Calu3 (cell line): ENCODE measurements at places on chromosomes 7 and 10. TPM values are rescaled to one million over a fixed set of nuclear protein-coding genes. Genes with fewer than 3 reads are reported as not detected.

FAM237B gene
- total RNA-seq, result not detected in 2 replicates

DNA sequence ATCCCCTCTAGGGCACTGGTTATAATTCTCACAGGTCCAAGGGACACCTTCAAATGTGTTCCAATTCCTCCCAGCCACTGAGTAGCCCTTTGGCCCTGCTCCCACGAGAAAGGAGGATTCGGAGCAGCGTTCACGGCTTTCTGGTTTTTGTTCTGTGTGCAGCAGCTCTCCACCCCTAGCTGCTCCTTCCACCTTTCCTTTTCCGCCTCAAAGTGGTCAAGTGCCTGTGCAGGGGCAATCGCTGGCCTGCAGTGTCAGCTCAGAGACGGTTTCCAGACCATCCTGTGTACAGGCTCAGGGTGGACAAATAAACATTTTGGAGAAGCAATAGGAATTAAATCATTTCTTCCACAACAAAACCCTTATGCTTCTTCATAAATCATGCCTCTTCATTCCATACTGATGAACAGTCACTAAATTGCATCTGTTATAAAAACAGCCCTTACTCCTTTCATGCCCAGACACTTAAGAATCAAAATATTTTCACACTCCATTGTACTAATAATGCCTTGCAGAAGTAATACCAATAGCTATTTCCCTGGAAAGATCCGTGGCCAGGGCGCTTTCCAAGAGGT lies 1.1 kb downstream of the KIAA1549 start:
- H3K27ac ChIP-seq, result peak overlapping the region; percentile 81
- H3K4me1 ChIP-seq, result peaks cover 31% of the 10 kb centered on the region
- peaks cover 23% of the 10 kb centered on the region for H3K36me3 ChIP-seq
- peak overlapping the region; percentile 86 for H3K4me3 ChIP-seq
- DNase-seq, result no peak
- no peaks in the 10 kb centered on the region for H3K27me3 ChIP-seq

GRCh38 chr10:116989439-116989838 lies 15.5 kb downstream of the SHTN1 start:
- no peak overlapping the region for H3K27ac ChIP-seq
- peaks cover 9% of the 10 kb centered on the region for H3K4me1 ChIP-seq
- no peaks in the 10 kb centered on the region for H3K27me3 ChIP-seq
- H3K4me3 ChIP-seq, result no peak overlapping the region
- H3K36me3 ChIP-seq, result peaks cover 6% of the 10 kb centered on the region

PGAM2 gene
- total RNA-seq, result 0.87 TPM in 1 of 2 replicates, not detected in the other

DNA sequence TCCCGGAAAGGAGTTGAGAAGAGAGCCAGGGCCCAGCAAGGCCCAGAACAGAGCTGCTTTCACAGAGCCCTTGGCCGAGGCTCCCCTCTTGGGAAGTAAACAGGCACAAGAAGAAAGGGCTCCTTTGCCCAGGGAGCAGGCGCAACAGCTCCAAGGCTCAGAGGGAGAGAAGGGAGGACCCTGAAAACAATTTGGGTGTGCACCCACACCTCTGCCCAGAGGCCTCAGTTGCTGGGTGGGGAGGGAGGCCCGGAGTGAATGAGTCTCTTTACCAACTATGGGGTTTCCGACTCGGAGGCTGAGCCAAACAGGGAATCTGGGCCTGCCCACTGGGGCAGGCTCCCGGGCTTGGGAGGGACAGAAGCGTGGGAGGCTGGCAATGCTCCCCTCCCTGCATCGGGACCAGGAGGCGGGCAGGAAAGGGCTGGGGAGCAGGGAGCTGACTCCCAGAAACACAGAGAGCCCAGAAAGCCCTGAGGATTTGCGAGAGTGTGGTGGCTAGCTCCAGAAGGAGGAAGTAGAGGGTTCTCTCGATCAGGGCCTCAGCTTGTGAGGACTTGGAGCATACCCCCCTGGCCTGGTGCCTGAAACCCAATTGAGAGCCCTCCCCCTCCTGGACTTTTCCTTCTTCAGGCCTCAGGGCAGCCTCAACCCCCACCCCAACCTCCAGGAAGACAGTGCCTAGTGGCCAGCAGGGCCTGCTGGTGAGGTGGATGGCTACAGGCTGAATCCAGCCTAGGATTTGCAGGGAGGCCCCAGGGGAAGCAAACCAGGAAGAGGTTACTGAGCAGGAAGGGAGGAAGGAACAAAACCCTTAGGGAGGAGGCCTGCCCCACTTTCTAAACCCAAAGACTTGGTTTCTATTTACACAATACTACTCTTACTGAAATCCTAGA lies 6.2 kb downstream of the C10orf105 start:
- H3K4me3 ChIP-seq, result no peak overlapping the region
- no peaks in the 10 kb centered on the region for H3K27me3 ChIP-seq
- H3K27ac ChIP-seq, result peak overlapping the region; percentile 70
- H3K4me1 ChIP-seq, result peaks cover 18% of the 10 kb centered on the region

CFAP69 gene
- total RNA-seq, result 3.4 and 4.6 TPM in 2 replicates
